SHP77 treated with DMSO at 0.1 percent for 48 hours (cell line): ENCODE measurements at places on chromosomes 4 and X.
A peak's percentile ranks its signal among the peaks of the same experiment; 100 is the strongest.

GRCh38 chr4:153181700-153182099 lies 22.5 kb upstream of the TRIM2 start:
- no peak for DNase-seq

GRCh38 chr4:4800646-4801408 lies 58.6 kb upstream of the MSX1 start:
- no peak for DNase-seq

- no peak for DNase-seq
Measured at GRCh38 chr4:10441512-10441911, 15.7 kb downstream of the ZNF518B start.

GRCh38 chr4:117417856-117418255 lies 332.5 kb upstream of the TRAM1L1 start:
- no peak for DNase-seq

DNA sequence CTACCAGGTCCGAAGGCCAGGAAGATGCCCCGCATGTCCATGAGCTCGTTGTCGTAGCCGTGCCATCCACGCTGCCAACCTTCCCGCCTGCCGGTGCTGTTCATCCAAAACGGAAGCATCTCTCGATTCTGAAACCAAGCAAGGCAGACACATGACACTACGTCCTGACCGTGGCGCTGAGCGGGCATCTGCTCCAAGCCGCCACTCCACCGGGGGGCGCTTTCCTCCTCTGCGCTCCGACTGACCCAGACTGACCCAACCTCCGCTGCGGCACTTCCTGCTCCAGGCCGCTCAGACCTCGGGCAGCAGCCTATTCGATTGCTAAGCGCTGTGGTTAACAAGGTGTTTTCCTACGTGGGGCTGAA lies 120.5 kb downstream of the ENPP6 start:
- DNase-seq = no peak

DNA sequence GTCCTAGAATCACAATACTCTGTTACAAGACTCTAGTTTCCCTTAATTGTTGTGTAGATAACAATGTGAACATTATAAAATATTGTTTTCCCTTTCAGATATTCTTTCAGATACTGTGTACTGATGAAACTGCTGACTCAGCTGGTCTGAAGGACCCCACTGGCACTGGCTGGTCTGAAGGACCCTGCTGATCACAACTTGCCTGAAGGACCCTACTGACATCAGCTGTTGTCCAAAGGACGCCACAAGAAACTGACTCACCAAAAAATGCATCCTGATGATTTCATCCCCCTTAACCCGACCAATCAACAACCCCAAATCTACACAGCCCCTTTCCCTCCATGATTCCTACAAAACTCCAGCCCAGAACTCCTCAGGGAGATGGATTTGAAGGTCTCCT lies 258.8 kb upstream of the GNPDA2 start:
- no peak for DNase-seq

DNA sequence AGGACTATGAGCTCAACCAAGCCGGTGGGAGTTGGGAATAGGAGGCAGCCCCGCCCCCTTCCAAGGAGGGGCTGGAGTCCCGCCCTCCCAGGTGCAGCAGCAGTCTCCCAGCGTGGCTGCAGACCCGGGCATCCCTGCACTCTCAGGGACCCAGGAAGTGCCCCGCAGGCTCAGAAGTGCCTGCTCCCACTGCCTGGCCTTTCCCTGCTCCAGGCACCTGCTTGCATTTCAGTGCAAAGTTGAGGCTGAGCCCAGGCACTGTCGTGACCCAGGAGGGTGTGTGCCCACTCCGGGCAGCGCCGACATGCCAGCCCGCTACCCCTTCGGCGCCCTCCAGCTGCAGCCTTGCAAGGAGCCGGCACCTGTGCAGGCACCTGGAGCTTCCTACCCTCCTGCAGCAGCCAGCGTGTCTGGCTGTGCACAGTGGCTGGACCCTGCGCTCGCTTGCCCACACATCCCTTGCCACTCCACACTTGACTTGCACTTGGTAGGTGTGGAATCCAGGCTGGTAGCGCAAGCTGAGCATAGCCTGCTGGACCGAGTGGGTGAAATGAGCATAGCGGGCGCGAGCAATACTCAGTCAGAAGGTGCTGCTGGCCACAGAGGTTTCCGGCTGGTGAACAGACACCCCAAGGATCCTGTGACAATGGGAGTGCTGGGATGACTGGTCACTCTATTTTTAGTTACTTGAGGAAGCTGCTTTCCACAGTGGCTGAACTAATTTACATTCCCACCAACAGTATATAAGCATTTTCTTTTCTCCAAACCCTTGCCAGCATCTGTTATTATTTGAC lies 236.3 kb downstream of the PCDH10 start:
- DNase-seq = no peak

- no peak for DNase-seq
Measured at GRCh38 chr4:106978046-106978774, 57.9 kb downstream of the DKK2 start.

DNA sequence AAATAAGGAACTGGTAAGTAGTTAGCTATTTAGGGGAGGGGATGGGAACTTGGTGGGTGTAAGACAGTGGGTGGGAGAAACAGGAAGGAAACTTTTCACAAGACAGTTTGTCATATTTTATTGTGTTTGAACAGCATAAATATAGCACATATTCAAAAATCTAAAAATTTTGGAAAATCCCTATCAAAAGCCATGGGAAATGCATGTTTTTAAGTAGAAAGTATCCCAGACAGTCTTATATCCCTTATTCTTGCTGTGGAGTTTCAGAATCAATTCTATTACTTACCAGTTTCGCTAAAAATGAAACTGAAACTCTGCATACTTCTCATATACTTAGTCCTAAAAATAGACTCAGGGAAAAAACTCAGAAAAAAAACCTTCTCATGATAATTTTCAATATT lies 22.3 kb upstream of the RASGEF1B start:
- no peak for DNase-seq

GRCh38 chr4:33160126-33160525 lies 2440.0 kb downstream of the PCDH7 start:
- DNase-seq = no peak

GRCh38 chr4:102794999-102795398 lies 32.4 kb downstream of the UBE2D3 start:
- no peak for DNase-seq

DNA sequence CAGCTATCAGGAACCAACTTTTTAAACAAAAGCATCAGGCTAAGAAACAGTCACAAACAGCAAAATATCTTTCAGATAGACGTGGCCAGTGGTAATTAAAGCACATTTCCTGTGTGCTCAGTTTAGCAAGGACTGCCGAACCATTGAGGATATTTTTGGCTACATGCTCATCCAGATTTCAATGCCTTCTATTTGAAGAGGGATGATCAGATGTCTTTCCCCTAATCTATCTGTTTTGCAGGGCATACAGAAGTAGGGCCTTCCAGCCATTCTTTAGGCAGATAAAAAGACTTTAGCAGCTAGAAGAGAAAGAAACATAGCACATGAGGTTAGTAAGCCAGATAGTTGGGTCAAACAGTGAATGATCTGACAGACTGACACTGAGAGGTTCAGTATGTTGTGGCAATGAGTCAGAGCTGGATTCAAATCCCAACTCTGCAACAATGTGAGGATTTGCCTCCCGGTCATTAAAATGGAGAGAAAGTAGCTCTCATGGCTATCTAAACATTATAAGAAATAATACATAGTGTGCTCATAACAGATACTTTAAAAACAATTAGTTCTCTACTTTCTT lies 100.0 kb upstream of the PRKG2 start:
- peak; percentile 95 for DNase-seq

DNA sequence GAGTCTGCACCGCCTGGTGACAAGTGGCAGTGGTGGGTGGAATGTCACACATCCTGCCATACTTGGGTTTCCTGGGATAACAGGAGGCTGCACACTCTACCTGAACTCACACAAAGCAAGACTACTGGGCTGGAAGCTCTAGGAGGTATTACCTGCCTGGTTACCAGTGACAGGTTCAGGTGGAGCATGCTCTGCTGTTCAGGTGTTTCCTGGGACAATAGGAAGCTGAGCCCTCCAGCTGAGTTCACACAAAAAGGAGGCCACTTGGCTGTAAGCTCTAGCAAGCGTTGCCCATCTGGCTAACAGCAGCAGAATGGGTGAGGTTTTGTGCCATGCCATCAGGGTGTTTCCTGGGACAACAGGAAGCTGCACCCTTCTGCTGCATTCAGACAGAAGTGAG lies 17.4 kb upstream of the UGT2B7 start:
- DNase-seq = no peak

DNA sequence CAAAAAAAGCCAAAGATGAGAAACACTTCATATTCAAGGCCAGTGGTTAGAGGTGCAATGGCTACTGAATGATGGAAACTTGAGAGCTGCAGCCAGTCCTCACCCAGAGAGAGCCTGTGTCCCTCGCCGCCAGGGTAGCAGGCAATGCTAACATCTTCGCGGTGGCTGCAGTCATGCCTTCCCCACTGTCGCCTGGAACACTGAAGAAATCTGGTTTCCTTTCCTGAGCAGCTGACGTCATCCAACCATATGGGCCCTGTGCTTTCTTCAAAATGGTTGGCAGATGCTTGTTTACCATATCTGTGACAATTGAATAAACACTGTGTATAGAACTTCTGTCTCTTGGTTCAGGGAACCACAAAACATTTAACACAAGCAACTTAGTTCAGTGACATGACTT lies 39.7 kb downstream of the PRSS12 start:
- no peak for DNase-seq

GRCh38 chr4:74549936-74550335 lies 105.0 kb downstream of the AREG start:
- no peak for DNase-seq

DNA sequence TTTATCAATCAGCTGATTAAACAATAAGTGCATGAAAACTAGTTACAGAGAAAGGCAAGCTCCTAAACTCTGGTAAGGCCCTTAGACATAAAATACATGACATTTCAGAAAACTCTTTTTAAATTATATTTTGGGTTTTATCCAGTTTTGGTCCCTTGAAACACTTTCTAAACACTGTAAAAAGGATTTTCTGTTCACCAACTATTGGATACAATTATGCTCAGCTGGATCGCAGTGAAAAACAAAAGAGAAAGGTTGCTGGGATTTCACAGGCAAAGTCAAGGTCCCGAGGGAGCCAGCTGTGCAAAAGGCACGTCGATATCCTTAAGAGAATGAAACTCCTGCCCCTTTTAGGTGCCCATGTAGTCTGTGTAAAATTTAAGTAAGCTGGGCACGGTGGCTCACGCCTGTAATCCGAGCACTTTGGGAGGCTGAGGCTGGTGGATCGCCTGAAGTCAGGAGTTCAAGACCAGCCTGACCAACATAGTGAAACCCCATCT lies 1018.4 kb upstream of the INTU start:
- no peak for DNase-seq
